Caco-2 (cell line): ENCODE measurements at places on chromosomes 1 and 21. TPM values are rescaled to one million over a fixed set of nuclear protein-coding genes. Genes with fewer than 3 reads are reported as not detected.

DNA sequence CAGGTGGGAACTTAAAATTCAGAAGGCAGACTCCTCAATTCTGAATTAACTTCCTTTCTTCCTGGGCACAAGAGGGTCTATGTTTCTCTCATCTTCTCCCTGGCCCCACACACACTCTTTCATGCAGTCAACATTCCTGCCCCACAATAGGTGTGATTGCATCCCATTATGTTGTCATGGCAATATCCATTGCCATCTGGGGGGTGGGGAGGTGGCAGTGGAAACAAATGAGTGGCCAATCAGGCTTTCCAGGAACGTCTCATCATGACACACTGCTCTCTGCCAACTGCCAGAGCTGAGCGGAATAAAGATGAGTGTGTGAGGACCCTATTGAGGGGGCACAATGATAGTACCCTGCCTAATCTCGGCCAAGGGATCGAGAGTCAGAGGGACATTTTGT, 80.4 kb downstream of the KCND3 start:
- DNase-seq: no peak

Gene LCE1C
- not detected in 2 replicates for total RNA-seq

Gene PRAMEF25
- not detected in 2 replicates for total RNA-seq

DNA sequence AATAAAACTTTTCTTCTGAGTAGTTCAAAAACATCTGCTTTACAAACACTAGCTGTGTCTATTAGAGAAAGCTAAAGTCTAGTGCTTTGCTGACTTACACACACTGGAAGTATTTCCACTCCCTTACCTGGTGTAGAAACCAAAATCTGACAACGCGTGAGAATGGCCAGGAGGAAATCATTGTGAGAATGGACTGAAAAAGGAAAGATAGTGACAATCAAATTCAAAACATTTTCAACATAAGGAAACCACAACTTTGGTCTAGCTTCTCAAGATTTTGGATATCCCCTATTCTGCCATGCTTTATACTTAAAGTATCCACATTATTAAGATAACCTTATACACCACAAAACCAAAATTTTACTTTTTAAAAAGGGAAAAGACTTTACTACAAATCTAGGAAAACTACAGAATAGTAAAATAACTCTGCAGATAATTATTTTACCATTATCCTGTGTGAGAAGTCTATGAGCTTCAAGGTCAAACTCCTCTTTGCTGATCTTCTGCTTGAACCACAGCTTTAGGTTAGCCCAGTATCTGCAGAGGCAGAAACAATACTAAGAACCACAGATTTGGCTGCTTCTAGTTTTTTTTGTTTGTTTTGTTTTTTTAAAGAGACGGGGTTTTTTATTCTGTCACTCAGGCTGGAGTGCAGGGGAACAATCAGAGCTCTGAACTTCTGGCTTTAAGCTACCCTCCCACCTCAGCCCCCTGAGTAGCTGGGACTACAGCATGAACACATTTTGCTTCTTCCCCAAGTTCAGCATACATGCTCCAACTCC, 6.6 kb downstream of the TADA1 start:
- no peak for DNase-seq
